ENCODE measurements at places on chromosomes 1 and 21.
A peak's percentile ranks its signal among the peaks of the same experiment; 100 is the strongest.

DNA sequence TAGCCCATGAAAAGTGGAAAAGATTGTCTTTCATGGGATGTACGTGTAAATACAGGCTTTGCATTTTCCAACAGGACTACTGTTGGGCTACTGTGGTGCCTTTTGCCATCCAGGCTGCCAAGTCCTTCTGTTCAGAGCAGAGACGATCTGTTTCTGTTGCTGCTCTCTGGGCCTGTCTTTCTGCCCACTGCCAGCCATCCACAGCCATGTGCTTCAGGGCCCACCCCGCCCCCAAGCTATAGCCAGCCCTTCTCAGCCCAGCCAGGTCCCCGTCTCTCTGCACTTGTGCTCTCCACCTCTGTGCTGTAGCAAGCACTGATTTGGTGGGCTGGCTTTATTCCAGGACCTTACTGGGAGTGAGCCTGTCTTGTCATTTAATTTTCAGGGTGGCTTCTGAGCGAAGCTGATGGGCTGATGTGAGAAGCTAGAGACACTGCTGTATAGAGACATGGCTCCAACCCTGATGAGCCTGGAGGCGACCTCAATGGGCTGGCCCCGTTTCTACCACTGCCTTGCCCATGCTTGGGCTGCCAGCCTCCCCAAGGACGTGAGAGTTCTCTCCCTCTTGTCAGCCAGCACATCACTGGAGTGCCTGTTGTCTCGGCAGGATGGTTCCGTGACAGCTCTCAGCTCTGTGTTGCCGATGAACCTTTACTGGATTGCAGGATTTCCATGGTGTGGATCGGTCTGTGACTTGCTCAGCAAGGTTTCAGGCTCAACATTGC lies 137.8 kb downstream of the PEX14 start:
- DNase-seq = no peak

DNA sequence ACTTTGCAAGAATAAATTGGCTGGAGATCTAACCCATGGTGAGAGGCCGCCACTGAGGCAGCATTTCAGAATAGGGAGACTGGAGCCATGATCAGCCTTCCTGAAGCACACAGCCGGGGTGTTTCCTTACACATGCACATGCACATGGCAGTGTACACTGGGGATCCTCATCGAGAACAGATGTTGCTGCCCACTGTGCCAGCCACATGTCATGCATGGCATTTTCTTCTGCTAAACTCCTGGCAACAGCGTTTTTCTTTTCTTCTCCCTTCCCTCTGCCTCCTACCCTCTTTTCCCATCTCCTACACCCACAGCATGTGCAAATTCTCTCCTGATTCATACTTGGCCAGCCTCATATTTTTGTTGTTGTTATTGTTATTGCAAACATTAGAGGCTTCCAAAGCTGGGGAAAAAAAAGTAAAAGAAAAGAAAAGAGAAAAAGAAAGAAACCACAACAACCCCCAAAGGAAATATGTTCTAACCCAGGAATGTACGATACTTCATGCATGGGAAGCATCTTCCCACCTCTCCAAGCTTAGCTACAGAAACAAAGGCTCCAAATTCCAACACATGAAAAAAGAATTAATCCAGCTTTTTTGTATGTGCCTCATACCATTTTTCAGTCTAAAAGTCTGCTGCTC lies 344.0 kb downstream of the ASTN1 start:
- DNase-seq = no peak

GRCh38 chr1:63523738-63524137 lies 413 bp downstream of the EFCAB7 start:
- DNase-seq = no peak

GRCh38 chr1:109295712-109296415 lies 10.9 kb downstream of the MYBPHL start:
- no peak for DNase-seq

DNA sequence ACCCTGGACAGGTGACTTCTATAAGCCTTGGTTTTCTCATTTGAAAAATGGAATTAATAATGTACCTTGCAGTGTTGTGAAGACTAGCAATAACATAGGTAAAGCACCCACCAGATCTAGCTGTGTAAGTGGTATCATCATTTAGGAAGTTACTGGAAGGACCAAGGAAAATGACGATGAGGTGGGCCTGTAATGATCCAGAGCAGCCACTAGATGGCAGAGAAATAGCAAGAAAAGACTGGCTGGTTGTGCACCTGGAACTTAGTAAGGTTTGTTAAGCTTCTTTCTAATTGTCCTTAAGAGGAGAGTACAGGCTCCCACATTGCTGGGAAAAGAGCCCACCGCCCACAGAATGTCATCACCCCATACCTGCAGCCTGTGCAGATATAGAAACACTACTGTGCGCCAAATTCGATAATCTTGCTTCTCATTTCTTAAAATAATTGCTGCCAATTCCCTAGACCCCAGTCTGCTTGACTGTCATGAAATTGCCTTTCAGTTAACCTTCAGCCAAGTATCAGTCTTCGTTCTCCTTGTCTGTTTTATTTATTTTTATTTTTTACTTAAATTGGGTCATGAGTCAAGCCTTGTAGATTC lies 37.2 kb downstream of the WNT4 start:
- peak; percentile 58 for DNase-seq

DNA sequence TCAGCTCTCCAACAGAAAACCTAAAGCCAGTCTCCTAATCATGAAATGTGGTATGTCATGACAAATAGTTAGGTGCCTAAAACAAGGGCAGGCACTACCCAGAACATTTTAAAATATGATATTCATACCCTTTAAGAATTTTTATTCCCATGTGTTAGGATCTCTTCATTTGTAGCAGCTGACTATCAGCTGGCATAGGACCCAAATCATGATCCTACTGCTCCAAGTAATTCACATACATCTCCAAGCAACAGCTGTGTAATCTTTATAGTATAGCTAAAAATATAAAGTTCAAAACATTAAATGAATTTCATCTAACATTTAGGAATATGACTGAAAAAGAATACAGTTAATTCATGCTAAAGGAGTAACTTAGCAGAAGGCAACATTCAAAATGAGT lies 57.5 kb downstream of the ENAH start:
- peak; percentile 54 for DNase-seq
